ENCODE measurements at places on chromosomes 1 and 21.

GRCh38 chr1:113579256-113580018 is 179.8 kb downstream of the PHTF1 start:
- no peak for DNase-seq

- no peak for DNase-seq
Measured at GRCh38 chr1:47688461-47689296, 250.8 kb downstream of the FOXD2 start.

DNA sequence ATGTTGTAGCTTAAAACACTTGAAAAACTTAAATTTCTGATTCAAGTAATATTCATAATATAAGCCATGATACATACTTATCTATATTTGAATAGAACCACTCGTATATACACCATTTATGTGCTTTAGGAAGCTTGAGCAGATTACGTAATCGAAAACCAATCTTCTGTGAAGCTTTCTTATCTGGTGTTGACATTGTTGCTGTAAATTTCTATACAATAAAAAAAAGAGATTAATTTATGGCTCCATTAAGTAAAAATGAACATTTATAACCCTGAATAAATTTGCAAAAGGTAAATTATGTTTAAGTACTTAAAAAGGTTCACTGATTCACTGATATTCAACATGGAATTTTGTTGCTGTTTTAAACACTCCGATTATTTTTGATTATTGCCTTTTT is 21.4 kb downstream of the LIN9 start:
- DNase-seq: no peak

DNA sequence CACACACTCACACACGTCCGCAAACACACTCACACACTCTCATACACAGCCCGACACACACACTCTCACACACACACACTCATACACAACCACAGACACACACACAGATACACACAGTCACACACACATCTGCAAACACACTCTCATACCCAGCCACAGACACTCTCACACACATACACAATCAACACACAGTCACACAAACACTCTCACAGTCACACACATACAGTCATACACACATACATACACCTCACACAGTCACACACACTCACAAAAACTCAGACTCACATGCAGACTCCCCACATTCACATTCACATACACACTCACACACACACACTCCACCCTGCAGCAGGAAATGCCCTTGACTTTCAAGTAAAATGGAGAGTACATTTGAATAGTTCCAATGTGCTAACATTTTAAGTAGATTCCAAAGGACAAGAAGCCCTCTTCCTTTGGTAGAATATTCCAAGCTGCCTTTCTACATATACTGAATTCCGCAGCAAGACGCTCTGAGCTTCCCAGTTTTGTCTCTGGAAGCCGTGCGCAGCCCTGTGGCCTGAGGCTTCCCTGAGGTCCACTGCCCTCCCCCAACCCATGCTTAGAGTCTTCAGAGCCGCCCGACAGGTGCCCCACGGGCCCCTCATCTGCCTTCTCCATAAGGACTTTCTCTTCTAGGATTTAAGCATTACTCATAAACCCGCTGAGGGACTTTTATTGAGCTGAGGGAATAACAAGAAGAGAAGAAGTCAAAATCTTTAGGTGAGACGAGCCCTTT is 9.7 kb downstream of the BATF3 start:
- DNase-seq: no peak

DNA sequence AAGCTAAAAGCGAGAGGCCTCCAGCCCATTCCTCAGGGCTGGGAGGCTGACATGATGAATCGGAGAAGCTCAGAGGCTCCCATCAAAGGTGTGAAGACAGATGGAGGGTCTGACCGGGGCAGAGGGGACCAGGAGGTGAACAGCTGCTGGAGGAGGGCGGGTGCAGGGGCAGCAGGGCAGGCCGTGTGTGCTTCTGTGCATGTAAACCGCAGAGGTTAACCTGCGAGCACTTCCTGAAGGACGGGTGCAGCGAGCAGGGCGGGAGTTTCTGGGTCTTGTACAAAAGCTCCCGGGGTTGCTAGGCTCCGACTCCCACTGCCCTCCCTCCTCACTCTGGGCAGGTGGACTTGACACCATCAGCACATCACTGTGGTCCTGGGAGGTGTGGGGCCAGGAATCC is 75.2 kb downstream of the PAX7 start:
- DNase-seq: no peak
